ENCODE measurements at places on chromosomes 2 and 18. TPM values are rescaled to one million over a fixed set of nuclear protein-coding genes. Genes with fewer than 3 reads are reported as not detected.

Gene TMEM178A
- total RNA-seq = not detected

Gene SIX3
- not detected for total RNA-seq

Gene CHST10
- 9.5 TPM for total RNA-seq

Gene PTPRN
- total RNA-seq = 0.19 TPM

Gene GNAL
- total RNA-seq = 0.13 TPM

Gene VIT
- total RNA-seq = not detected

Gene CFAP221
- not detected for total RNA-seq
